ENCODE measurements at places on chromosomes 6 and 20. TPM values are rescaled to one million over a fixed set of nuclear protein-coding genes. Genes with fewer than 3 reads are reported as not detected.

Gene NKX2-4
- not detected for total RNA-seq

Gene KIF25
- not detected for total RNA-seq

DNA sequence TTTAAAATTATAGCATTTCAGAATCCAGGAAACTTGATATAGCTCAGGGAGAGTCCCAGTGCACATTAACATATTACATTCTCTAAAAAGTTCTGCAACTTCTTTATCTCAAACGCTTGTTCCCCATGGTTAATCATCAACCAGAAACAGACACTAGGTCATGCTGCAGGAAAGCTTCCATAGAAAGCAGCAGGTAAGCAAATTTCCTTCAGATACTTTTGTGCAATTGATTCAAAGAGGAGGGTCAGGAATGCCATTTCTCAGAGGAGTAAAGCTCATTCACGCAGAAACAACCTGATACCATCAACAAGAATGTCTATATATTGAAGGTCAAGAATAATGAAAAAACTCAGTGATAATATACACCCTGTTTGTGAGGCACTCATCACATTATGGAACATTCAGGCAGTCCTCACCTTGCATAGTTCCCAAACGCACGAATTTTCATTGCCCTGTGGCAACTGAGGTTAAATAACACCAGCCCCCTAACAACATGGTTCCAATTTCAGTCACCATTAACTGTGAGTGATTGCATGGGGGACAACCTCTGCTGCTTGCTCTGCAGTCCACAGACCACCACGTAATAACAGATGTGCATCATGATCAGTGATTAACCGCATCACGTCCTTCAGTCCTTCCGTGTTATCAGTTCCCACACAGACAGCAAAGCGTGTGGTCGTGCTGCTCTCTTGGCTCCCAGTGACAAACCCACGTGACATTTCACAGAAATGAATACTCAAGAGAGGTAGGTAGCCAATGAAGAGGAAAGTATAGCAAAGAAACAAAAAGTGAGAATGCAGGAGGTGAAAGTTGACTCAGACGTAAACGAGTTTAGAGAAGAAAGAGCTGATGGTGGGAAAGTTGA lies 95.7 kb downstream of the LY86 start:
- no peak for DNase-seq

DNA sequence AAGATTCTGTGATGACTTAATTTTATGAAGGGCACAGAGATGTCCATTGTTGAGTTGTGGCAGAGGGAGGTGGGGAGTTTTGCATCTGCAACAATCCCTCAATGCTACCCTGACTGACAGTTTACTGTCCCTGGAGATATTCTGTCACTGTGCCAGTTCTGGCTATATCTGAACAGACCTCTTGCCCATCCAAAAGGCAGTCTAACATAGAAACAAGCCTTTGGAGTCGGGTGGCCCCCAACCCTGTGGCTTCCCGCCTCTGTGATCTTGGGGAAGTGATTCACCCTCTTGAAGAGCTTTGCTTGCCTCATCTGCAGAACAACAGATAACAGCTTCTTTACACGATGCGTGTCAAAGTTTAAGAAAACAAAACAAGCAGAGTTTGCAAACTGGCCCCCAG lies 3.8 kb upstream of the E2F1 start:
- DNase-seq, result no peak

- no peak for DNase-seq
Observed at GRCh38 chr20:44701858-44702256, 13.3 kb upstream of the CCN5 start.

DNA sequence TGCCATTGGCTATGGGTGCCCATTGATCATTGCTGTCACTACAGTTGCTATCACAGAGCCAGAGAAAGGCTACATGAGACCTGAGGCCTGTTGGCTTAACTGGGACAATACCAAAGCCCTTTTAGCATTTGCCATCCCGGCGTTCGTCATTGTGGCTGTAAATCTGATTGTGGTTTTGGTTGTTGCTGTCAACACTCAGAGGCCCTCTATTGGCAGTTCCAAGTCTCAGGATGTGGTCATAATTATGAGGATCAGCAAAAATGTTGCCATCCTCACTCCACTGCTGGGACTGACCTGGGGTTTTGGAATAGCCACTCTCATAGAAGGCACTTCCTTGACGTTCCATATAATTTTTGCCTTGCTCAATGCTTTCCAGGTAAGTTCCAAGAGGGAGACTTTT lies 16.4 kb downstream of the ADGRF4 start:
- no peak for DNase-seq

DNA sequence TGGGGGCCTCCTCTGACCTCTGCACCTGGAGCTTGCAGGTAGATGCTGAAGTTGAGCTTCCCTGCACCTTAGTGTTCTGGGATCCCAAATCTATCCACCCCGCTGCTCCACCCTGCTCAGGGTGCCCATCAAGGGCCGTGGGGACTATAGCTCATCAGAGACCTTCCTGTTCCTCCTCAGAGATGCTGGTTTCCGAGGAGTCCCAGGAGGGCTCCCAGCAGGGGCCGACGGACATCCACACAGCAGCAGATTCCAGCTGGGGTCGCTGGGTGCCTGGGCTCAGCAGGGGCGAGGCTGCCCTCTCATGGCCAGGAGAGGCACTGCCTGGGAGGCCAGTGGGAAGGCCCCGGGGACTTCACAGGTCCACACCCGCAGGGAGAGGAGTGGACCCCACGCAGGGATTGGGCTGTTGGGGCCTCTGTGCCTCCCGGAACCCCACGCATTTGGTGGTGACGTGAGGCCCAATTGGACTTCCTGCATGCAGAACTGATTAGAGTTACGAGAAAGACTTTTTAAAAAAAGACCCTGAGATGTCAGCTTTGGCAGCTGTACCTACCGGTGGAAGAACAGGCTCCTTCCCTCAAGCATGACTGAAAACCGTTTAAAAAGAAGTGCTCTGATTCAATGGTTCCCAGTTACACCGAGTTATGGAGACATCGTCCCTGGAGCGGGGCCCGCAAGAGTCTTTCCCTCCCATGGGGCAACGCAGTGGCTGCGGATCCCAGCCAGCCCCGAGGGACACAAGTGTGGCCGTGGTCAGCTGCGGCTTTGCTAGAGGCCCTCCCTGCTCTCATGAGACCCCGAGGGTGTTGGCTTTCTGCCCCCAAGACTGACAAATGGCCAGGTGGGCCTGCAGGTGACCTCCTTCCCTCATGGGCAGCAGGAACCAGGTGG lies 25.3 kb upstream of the SLCO4A1 start:
- DNase-seq, result peak; percentile 71

DNA sequence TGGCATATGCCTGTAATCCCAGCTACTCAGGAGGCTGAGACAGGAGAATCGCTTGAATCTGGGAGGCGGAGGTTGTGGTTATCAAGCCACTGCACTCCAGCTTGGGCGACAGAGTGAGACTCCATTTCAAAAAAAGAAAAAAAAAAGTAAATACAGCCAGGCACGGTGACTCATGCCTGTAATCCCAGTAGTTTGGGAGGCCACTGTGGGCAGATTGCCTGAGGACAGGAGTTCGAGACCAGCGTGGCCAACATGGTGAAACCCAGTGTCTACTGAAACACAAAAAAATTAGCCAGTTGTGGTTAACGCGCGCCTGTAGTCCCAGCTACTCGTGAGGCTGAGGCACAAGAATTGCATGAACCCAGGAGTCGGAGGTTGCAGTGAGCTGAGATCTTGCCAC lies 1.5 kb upstream of the NINL start:
- no peak for DNase-seq

DNA sequence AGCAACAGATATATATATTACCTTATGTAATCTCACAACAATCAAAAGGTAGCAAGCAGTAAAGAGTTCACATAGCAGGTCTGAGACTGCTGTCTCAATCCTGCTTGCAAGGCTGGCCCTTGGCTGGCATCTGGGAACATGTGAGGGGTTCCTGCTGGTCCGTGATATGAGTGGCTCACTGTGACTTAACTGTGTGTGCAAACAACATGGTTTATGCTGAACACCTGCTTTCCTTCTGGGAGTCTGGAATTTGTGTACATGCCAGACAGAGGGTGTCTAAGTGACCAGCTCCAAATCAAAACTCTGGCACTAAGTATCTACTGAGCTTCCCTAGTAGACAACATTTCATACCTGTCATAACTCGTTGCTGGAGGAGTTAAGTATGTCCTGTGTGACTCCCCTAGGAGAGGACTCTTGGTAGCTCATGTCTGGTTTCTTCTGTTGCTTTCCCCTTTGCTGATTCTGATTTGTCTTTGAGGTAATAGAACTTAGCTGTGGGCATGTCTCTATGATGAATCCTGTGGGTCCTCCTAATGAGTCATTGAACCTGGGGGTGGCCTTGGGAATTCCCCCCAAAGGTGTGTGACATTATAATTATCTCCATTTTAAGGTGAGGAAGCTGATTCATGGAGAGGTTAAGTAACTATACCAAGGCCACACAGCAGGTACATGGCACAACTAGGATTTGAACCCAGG lies 131.6 kb upstream of the NEDD9 start:
- DNase-seq, result no peak

DNA sequence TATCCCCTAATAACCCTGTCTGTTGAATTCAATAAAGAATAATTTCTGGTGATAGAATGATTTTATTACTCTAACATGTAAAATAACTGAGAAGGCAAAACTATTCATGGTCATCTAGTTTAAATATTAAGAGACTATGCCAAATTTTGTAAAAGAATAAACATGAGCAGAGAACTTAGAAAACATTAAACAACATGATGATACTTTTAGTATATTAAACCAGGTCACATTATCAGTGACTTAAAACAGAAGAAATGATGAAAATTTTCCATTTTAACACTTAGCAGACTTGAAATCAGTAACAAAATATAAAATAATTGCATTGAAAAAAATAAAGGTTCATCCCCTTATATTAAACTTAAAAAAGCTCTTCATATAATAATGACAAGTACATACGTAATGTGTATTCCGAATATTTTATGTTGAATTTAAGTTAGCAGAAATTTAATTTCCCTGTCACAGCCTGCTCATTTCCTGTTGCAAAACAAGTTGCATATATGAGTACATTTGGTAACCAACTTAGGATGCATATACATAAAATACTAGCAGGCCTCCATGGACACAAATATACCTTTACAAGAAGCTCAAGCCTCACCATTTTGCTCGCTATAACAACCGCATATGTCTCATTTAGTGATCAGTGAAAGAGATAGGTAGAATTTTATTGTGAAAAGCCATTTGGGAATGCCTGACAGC lies 40.6 kb downstream of the DTNBP1 start:
- DNase-seq, result no peak

DNA sequence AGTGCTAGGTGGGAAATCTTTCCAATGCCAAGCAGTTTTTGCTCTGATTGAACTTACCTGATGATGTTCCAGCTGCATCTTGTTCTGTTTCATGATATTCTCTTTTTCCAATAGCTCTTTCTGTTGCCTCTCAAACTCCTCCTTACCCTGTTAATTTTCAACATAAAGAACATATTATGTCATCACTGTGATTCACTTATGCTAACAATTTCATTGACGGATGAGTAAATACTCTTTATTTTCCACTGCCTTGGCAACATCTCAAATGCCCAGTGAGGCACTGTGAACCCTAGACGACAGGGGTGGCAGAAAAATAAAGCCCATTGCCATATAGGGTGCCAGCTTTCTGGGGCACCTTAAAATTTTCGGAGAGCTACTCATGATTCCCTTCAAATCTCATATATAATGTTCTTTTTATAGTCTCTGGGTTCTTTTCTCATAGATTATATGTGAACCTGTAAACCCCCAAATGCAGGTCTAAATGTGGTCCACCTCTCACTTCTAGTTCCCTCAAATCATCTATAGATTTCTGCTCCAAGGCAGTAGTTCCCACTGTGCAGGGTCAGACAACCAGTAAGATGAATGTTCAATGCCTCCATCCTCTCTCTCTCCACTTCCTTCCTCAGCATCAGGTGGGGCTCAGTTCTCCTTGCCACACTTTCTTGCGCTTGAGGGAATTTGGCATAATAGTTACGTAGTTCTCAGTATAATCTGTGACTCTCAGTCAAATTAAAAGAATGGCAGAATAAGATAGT lies 44.1 kb downstream of the NEDD9 start:
- DNase-seq, result no peak

DNA sequence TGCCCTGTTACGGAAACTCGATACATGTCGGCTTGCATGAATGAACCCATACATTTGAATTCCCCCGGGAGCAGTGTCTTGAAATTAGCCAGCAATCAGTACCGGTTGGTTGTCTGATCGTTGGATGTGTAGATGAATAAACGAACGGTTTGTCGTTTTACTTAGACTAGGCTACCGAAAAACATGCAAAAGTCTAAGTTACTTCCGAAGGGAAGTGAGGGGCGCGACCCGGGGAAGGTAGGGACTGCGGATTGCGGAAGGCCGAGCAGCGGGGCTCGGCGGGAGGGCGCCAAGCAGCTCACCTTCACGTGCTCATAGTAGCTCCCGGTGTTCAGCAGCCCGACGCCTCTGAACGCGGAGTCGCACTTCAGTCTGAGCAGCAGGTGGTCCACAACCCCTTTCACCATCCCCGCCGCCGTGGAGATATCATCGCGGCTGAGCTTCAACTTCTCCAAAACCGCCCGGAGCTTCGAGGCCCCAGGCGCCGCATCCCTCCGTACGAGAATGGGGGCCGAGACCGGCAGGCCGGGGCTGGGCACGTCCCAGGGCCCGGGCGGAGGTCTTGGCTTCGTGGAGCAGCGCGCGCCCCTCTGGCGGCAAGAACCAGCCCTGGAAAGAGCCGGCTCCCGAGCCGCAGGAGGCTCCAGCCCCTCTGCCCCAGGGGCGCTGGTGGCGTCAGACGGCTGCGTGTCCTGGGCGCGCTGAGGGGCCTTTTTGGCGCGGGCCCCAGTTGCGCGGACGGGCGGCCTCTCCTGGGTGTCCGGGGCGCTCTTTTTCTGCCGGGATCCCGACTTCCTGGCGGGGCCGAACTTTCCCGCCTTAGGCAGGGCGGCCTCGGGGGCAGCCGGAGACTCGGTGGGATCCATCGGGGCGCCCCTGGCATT lies 632 bp downstream of the CGAS start:
- no peak for DNase-seq

DNA sequence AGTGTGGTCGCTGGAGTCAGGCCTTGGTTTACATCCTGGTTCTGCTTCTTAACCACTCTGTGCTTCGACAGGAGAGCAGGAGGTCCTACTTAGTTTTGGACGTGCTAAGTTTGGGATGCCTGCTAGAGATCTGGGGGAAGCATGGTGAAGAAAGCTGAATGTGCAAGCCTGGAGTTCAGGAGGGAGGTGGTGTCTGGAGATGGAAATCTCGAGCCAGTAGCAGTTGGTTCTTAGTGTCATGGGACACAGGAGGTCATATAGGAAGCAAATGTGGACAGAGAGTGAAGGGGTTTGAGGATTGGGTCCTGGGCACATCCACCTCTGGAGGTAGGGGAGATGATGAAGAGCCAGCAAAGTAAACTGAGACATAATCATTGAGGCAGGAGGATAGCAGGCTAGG lies 131.4 kb downstream of the SYCP2 start:
- DNase-seq, result no peak

DNA sequence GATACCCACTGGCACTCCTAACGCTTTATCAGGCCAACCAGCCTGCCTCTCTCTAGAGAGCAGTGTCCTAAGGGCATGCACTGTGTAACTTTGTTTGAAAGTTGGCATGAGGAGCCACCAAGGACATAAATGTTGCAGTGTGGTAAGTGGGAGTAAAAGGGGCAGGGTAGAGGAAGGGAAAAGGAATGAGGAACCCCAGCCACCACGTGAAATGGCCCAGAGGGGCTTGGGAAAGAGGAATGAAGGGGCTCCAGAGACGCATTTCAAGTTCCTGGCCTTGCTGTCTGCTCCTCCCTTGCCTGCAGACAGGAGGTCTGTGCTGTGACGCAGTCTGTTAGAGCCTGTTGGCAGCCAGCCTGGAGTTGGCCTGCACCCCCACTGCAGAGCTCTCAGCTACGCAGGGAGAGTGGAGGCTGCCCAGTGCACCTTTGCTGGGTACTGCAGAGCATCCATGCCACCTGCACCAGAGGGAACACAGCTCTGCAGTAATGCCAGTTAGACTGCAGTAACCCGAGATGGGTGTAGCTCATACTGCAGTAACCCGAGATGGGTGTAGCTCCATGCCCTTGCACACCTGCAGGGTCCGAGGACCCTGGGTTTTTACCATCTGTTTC lies 86.8 kb upstream of the SNAP25 start:
- DNase-seq, result no peak
